ENCODE measurements at places on chromosomes 4 and X.

- no peak for DNase-seq
Measured at GRCh38 chrX:150100261-150100660, 162.0 kb upstream of the EOLA2 start.

GRCh38 chr4:153322791-153323190 lies 21.7 kb upstream of the MND1 start:
- DNase-seq: no peak

DNA sequence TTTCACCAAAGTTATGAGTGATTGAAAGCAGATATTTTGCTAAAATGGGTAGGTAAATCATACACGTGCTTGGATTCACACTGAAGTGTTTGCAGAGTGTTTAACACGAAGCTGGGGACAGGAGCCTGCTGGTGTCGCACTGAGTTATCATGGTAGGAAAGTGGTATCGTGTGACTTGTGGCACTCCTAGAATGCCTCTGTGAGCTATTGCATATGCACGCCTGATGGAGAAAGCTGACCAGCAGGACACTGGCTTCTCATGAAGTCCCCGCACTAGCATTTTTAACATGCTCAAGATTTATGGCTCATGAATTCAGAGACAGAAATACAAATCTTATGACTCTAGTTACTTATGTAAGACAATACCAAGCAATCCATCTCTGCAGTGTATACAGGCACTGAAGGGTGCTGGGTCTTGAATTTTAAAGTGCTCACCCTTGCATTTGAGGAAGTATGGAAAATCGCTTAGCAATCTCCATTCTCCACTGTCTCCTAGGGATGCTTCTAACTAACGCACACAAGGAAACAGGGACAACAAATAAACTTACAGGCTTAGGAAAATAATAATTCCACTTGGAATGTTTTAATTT lies 19.8 kb downstream of the VCX3B start:
- DNase-seq: no peak

- DNase-seq: no peak
Measured at GRCh38 chrX:139559383-139560042, 29.0 kb downstream of the F9 start.

GRCh38 chr4:73257651-73258435 lies 755 bp downstream of the ANKRD17 start:
- DNase-seq: no peak

GRCh38 chrX:22345884-22346283 lies 73.2 kb downstream of the CBLL2 start:
- no peak for DNase-seq

- no peak for DNase-seq
Measured at GRCh38 chrX:107849747-107850421, 24.2 kb downstream of the MID2 start.

DNA sequence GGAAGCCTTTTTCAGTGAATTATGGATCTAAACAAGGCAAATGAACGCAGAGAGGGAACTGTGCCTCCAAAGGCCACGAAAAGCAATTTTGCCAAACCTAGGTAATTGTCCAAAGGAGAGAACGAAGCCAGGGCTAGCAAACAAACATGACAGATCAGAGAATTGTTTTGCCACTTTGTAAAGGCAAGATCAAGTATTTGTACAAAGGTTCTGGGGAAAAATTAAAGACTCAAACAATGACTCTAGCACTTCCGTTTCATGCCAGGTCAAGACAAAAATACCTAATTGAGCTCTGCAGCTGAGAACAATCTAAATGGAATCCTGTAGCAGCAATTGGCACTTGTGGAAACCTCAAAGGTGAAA lies 8.5 kb downstream of the RBM47 start:
- DNase-seq: no peak

DNA sequence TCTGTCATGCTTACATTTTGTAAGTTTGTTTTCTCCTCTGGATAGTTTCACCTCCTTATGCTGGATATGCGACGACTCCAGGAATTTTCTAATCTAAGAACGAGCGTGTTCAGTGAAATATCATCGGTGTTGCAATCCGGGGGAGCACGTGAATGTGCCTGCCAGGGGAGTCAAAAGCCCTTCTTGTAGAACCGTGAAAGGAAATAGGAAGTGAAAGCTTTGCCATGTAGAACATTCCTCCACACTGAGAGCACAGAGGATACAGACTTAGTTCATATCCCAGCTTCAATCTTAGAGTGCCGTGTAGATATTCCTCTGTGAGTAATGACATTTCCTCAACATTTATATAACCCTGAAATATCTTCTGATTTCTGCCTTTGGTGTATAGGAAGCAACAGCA lies 121.2 kb downstream of the VEGFC start:
- DNase-seq: no peak

DNA sequence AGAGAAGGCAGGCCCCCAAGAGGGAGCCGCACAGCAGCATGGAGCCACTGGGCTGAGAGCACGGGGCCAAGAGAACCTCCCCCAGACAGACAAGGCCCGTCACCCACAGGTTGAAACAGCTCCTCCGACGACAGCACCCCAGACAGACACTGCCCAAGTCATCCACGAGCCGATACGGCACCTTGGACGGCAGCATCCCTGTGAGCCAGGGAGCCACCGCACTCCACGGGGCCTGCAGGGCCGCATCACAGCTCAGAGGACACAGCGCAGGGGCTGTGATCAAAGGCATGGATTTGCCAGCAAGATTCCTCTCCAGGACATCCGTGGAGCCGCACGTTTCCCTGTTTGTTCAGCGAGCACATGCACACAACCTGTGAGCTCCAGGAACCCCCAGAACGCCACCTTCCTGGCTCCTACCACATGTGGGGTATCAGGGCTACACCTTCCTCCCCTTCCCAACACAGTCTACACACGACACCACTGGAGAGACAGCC lies 3.9 kb downstream of the CTBP1 start:
- DNase-seq: no peak

DNA sequence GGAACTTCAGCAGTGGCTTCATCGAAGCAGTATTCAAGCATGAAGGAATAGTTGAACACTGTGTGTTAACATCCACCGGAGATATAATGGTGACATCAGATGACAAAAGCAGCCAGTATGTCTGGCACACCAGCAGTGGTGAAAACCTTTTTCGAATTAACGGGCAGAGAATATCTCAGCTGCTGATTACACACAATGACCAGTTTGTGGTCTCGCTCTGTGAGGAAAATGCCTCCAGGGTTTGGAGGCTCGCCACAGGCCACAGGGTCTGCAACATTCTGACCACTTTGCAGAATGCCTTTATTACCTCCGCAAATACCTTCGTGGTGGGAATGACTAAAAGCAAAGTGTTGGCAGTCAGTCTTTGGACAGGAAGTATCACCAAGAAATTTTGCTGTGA lies 201.5 kb downstream of the NWD2 start:
- DNase-seq: no peak

GRCh38 chrX:12269484-12269883 lies 131.2 kb downstream of the FRMPD4 start:
- no peak for DNase-seq

GRCh38 chr4:71830497-71831190 lies 46.8 kb upstream of the GC start:
- no peak for DNase-seq

All from CD4-positive, alpha-beta T cell treated with Interleukin-2 at 100 ng/mL for 4 hours (primary cell).